ENCODE measurements at places on chromosomes 7 and 10.

DNA sequence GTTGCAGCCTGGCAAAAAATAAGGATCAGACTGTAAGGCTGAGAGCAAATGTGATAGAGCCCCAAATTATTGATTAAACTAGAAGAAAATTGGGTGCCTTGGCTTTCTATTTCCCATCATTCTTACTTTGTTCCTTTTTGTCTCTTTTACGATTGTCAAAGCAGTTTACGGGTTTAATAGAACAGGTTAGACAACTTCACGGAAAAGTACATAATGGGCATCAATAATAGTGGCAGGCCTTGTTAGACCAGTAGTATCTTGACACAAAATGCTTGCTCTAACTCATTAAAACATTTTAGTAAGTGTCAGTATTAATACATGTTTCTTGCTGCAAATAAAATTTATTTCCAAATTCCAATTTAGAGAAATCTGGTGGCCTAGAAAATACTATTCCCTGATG lies 14.5 kb upstream of the GGCT start:
- DNase-seq = no peak

GRCh38 chr10:69061305-69062161 lies 26.4 kb upstream of the SRGN start:
- no peak for DNase-seq

DNA sequence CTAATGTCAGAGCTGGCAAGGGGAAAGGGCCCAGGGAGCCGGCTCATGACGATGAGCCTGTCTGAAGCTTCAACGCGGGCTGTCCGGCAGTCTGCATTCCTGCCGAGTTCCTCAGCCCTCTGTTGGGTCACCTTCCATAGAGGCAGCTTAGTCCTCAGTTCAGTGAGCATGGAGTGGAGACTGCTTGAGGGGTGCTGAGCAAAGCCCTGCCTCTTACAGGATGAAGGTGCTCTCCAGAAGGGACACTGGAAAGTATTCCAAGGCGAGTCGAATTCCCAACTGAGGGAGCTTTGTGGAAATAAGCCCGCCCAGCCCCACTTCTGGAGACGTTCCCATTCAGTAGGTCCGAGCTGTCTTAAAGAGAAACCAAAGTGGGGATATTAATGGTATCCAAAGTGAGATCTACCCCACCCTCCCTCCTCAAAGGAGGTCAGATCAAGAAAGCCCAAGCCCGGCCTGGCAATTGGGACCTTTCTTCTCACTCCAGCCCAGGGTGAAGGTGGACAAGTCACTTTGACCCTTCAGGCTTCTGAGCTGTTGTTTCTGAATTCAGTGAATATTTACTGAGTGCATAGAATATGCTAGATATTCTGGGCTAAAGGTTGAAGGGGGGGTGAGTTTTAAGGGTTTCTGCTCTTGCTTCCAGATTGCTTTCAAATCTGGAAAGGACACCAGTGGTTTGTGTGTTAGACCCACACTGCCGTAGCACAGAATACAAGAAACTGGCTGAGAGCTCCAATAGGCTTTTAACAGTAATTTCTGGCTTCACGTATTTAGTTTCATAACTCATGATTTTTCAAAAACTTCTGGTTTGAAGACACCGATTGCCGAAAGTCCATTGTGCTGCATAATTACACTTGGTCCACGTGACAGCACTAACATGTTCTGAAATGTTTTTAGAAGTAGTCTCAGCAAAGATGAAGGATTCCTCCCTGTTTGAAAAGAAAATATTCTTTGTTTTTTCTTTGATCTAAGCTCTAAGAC lies 3.5 kb downstream of the EGFR start:
- no peak for DNase-seq

GRCh38 chr10:79065091-79065551 lies 3.6 kb upstream of the ZMIZ1 start:
- no peak for DNase-seq

- no peak for DNase-seq
Observed at GRCh38 chr10:129631006-129631405, 164.0 kb downstream of the MGMT start.

DNA sequence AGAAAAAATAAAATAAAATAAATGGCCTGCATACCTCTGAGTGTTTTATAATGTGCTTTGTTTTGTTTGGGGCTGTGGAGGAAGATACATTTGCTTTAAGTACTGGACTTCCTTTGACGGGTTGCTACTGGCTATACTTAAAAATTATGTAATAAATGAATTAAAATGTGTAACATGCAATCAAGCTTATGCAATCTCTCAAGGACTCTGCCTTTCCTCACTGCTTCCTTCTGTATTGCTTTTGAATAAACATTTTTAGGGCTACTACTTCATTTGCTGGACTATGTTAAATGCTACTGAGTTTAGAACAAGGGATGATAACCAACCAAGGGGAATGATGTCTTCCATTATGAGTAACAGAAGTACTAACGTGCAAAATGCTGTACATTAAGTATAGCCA lies 91.6 kb downstream of the ETV1 start:
- no peak for DNase-seq

GRCh38 chr7:2438186-2438585 lies 34.8 kb downstream of the CHST12 start:
- no peak for DNase-seq

GRCh38 chr10:44968091-44968490 lies 8.5 kb downstream of the RASSF4 start:
- no peak for DNase-seq

- DNase-seq = no peak
Observed at GRCh38 chr7:116161728-116162127, 48.6 kb upstream of the TES start.

All from activated naive CD4-positive, alpha-beta T cell treated with anti-CD3 and anti-CD28 coated beads, Interleukin-2, amount 50 U/mL, for 16 hours (primary cell).